ENCODE measurements at places on chromosomes 5 and 9.

DNA sequence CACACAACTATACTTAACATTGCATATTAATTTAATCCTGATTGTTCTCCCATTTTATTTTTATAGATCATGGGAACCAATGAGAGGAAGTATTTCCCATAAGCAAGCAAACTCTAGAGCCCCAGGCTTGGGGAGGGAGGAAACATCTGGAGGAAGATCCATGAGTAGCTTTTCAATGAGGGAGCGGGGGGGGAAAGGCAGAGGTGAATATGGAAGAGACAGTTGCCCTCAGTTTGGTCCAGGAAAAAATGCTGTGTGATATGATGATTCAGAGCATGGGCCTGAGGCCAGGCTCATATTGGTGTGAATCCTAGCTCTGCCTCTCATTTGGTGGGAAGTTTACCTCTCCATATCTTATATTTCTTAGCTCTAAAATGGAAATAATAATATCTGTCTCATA is 42.2 kb upstream of the ALDOB start:
- no peak for DNase-seq

- no peak for DNase-seq
Observed at GRCh38 chr5:133423011-133423617, 189.2 kb downstream of the FSTL4 start.

DNA sequence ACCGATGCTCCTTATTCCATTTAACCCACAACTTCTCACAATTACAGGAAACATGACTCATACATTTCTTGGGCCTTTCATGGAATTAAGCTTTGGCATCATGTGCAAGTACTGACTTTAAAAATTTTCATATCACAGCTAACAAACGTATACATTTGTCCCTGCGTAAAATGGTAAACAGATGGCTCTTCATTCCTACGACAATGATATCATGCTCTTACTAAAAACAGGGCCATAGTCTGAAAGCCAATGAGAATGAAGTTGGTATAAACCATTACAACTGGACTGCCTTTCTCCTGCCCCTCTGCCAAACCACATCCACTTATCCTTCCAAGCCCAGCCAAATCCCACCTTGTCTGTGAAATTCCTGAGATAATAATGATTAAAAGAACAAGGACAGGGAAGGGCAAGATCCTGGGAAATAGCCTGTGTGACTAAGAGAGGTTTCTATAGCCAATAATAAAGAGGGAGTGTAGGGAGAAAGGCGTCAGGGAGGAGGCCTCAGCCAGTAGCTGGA is 44.9 kb upstream of the ZNF366 start:
- DNase-seq = no peak

- no peak for DNase-seq
Observed at GRCh38 chr5:39194466-39195136, 24.8 kb downstream of the FYB1 start.

GRCh38 chr9:97398999-97399758 is 12.7 kb upstream of the TDRD7 start:
- DNase-seq = no peak

All from cortex of kidney (tissue), 1 donor.